ENCODE measurements at places on chromosomes 5 and 9.

DNA sequence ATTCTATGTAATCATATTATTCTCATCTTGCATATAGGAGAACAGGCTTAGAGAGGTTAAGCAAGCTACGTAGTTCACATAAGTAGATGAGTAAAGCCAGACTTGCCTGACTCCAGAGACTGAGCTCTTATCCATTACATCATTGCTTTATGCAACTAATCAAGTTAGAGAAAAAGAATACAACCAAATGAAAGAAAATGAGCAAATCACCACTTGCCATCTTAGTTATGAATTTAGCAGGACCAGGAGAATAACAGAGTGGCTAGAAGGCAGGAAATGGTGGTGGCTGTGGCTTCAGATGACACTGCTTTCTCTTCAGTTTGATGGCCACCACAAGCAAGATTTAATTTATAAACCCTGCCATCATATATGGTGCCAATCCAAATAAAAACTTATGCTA lies 26.6 kb downstream of the POC5 start:
- no peak for DNase-seq

GRCh38 chr5:79809743-79810142 lies 120.1 kb downstream of the CMYA5 start:
- DNase-seq, result no peak

- DNase-seq, result no peak
Observed at GRCh38 chr9:124813501-124814163, 36.7 kb downstream of the OLFML2A start.

- DNase-seq, result no peak
Observed at GRCh38 chr9:125429476-125430160, 168.0 kb downstream of the GAPVD1 start.

GRCh38 chr5:161152415-161152940 lies 300.5 kb upstream of the ATP10B start:
- DNase-seq, result no peak
